ENCODE measurements at places on chromosomes 6 and 20.

DNA sequence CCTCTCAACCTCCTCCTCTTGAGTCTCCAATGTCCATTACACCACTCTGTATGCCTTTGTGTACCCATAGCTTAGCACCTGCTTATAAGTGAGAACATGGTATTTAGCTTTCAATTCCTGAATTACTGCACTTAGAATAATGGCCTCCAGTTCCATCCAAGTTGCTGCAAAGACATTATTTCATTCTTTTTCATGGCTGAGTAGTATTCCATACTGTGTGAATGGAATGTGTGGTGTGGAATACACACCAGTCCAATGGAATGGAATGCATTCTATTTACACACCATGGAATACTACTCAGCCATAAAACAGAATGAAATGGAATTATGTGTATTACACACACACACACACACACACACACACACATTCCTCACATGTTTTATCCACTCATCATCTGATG lies 116.1 kb downstream of the BACH2 start:
- no peak for DNase-seq

GRCh38 chr20:4829514-4830215 lies 108.0 kb downstream of the PRND start:
- DNase-seq = no peak

GRCh38 chr6:162443101-162443500 lies 284.5 kb downstream of the PRKN start:
- no peak for DNase-seq

DNA sequence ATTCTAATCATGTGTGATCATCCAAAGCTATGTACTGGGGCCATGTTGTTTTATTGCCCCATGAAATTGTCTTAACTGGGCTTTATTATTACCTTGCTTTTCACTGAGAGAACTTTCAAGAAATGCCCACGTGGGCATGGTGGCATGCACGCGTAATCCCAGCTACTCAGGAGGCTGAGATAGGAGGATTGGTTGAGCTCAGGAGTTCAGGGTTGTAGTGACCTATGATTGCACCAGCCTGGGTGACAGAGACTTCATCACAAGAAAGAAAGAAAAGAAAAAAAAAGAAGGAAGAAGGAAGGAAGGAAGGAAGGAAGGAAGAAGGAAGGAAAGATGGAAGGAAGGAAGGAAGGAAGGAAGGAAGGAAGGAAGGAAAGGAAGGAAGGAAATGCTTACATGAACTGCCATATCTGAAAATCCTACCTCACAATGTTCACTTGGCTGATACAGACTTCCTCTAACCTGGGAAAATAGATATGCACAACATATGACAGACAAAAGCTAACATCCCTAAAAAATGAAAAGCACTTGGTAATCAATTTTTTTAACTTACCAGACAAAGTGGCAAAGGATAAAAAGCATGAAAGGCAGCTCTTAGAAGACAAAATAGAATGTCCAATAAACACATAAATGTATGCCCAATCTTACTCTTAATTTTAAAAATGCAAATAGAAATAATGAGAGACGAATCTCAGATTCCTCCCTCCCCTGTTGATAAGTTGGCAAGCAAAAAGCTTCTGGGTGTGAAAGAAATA lies 25.5 kb upstream of the TMEM244 start:
- DNase-seq = no peak

- no peak for DNase-seq
Observed at GRCh38 chr20:9506280-9506821, 8.0 kb upstream of the LAMP5 start.

- DNase-seq = no peak
Observed at GRCh38 chr6:106890447-106890846, 84.1 kb downstream of the CD24 start.

- DNase-seq = no peak
Observed at GRCh38 chr6:118761645-118762044, 110.3 kb upstream of the CEP85L start.

DNA sequence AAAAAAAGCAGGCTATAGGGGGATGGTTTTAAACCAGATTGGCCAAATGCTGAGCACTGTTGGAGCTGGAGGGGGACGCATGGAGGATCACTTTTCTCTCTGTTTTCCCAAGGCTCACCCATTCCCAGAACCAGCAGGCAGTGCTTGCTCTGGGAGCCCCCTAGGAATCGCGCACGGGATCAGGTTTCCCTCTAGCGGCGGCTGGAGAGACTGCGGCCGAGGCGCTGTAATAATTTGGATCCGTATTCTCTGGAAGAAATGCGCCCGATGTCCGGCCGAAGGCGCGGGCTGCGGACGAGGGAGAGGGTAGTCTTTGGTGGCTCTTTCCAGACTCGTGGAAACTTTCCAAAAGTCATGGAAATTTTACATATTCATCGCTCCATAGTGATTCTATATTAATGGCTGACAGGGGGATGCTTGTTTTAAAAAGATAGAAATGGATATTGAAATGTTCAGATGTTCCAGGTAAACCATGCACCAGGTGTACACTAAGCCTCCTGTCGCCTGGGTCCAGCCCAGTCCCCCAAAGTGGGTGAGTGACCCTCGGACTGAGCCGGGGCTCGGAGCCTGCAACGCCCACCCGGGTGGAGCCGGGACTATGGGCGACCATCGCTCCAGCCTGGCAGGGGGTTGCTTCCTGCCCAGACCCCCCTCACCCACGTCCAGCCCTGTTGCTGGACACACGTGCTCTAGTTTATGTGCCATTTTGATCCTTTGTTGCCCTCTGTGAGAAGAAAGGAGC lies 78.7 kb upstream of the PHACTR3 start:
- DNase-seq = peak; percentile 38

- peak; percentile 49 for DNase-seq
Observed at GRCh38 chr6:118283766-118284165, 264.3 kb upstream of the PLN start.

DNA sequence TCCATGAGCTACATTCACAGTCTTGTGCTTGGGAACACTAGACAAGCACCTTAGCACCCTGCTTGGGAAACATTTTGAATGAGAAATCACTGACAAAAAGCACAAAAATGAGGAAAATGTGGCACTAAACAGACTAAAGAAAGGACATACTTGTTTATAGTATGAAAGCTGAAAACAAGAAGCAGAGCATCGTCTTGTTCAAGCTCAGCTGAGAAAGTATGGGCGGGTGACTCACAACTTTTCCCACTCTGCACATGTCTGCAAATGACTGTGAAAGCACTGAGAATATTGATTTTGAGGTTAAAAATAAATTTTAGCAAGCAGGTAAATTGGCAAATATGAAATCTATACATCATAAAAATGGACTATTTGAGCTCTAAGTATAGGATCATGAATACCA lies 725.3 kb downstream of the COL12A1 start:
- no peak for DNase-seq

GRCh38 chr6:145731447-145731846 lies 3.9 kb downstream of the EPM2A start:
- no peak for DNase-seq

GRCh38 chr20:16296931-16297330 lies 276.3 kb downstream of the KIF16B start:
- DNase-seq = no peak

- no peak for DNase-seq
Observed at GRCh38 chr6:141482796-141483597, 649.7 kb upstream of the GJE1 start.

GRCh38 chr6:155314773-155315515 lies 660 bp upstream of the TFB1M start:
- DNase-seq = peak; percentile 82

GRCh38 chr6:74902846-74903245 lies 303.0 kb downstream of the COL12A1 start:
- DNase-seq = no peak

DNA sequence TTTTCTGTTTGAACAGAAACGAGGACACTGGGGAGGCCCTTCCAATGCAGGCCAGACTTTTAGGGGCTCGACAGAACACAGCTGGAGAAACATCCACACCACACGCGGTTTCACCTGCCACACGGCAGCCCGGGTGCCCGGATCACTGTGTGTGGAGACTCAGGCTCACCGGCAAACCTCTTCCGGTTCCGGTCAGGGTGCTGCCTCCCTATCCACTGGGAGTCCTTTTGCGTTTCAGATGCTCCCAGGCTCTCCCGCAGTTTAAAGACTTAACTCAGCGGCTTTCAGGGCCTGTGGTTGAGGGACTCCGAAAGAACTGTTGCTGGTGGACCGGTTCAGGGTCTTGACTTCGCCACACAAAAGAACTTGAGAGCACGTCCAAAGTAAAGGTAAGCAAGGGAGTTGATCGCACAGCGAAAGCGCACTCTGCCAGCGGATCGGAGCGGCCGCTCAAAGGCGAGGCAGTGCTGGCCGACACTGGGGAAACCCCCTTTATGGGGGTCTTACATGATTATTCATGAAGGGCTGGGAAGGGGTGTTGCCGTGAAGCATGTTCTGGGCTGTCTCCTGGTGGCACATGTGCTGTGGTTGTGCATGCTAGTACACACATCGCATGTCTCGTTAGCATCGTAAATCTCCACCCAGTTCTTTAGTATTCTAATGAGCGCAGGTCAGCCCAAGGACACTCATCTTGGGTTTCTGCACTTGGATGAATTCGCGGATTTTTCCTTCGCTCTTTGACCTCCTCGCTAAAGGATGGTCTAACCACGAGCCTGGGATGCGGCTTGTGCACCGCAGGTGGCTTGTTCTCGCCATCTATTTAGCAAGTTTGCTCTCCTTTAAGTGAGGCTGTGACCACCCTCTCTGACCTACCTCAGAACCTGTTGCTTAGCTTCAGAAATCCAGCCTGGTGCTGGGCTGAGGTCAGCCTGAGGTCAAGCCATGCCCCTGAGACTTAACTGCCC lies 180.3 kb downstream of the CDH26 start:
- DNase-seq = peak; percentile 66

DNA sequence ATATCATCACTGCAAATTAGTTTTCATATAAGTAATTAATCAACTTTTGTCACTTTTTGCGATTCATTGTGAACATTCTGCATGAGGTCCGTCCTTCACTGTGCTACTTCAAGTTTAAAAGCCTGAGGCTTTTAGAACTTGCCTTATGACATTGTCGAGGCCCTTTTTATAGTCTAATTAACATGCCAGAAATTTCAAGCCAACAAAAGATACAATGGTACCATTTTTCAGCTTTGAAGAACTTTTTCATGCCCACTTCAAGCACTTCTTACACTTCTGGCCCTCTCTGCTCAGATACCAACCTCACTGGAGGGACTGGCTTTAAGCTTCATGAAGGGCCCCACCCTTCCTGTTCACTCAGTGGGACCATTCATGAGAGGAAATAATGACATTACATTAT lies 323.1 kb downstream of the TPBG start:
- no peak for DNase-seq

DNA sequence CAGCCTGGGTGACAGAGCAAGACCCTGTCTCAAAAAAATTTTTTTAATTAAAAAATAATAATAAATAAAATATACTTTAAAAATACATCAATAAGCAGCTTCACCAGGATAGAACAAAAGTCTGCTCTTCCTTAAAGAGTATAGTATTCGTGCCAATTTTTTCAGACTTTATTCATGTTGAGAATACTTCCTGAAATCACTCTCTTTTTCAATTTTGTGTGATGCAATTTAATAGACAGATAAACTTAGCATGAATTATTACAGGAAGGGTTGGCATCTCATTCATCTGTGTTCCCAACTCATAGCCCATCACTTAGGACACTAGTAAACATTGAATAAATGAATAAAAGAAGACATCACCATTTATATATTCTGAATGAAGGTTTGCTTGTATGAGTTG lies 52.4 kb downstream of the IPCEF1 start:
- DNase-seq = no peak

DNA sequence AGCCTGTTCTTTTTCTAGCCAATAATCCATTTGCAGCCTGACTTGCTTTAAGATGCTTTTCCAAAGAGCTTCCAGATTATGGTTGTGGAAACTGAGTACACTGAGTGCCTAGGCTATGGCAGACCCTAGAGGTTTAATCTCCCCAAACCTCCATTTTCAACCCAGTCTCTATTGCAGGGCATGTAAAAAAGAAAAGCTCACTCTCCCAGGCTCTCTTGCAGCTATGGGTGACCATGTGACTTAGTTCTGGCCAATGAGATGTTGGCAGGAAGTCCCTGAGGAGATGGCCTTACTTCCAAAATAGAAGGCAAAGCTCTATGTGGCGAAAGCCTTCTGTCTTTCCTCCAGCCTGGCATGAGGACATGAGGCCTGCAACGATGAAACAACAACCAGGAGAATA lies 3.8 kb downstream of the PDRG1 start:
- DNase-seq = no peak

- DNase-seq = no peak
Observed at GRCh38 chr6:107466062-107466461, 6.7 kb upstream of the PDSS2 start.

- no peak for DNase-seq
Observed at GRCh38 chr6:144314003-144314485, 28.9 kb downstream of the UTRN start.

DNA sequence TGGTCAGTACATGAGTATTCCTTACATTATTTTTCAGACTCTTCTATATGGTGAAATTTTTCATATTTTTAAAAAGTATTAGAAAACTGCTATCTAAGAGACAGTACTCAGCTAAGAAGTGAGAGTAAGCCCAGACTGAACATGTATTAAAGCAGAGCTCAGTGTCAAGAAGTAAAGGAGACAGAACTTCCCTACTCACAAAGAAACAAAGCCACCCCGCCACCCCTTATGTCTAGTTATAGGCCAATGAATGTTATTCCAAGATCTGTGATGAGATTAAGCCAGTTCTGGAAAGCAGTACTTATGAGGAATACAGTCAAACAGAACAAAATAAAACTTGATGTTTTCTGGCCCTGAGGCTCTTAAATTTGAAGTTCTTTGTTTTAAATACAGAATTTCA lies 114.5 kb downstream of the RNGTT start:
- no peak for DNase-seq

DNA sequence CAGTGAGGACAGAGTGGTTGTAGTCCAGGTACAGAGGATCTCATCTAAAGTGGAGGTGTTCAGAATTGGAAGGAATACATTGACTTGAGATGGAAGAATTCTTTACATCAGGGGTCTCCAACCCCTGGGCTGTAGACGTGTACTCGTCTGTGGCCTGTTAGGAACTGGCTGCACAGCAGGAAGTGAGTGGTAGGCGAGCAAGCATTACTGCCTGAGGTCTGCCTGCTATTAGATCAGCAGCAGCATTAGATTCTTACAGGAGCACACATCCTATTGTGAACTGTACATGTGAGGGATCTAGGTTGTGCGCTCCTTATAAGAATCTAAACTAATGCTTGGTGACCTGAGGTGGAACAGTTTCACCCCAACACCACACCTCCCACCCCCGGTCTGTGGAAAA lies 121.1 kb downstream of the CDKAL1 start:
- DNase-seq = no peak

GRCh38 chr6:352896-353470 lies 38.6 kb upstream of the IRF4 start:
- DNase-seq = no peak

GRCh38 chr6:57173056-57173885 lies 1.1 kb downstream of the BAG2 start:
- peak; percentile 49 for DNase-seq

DNA sequence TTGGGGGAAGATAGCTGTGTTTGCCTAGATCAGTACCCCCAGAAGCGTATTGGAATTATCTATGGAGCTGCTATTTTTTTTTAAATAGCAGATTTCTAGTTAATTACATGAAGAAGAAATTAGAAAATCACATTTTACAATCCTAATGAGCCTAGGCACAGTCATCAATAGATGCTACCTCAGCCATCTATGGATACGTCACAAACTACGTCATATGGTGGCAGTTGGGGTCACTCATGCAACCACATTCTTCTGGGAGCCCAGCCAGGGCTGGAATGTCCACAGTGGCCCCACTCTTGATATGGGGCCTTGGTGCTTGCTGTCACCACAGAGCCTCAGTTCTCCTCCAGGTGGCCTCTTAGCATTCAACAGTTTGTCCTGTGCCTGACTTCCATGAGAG lies 63.0 kb downstream of the SNRNP48 start:
- no peak for DNase-seq

All from activated CD4-positive, alpha-beta T cell treated with anti-CD3 and anti-CD28 coated beads, Interleukin-2, Interleukin-4, amounts not matched to agents 100 ng/mL and 50 ng/mL, durations not matched to agents 16 hours and 8 hours (primary cell).